Pancreas (tissue), 10 donors: ENCODE measurements at places on chromosomes 11 and 22. TPM values are rescaled to one million over a fixed set of nuclear protein-coding genes. Genes with fewer than 3 reads are reported as not detected.

DNA sequence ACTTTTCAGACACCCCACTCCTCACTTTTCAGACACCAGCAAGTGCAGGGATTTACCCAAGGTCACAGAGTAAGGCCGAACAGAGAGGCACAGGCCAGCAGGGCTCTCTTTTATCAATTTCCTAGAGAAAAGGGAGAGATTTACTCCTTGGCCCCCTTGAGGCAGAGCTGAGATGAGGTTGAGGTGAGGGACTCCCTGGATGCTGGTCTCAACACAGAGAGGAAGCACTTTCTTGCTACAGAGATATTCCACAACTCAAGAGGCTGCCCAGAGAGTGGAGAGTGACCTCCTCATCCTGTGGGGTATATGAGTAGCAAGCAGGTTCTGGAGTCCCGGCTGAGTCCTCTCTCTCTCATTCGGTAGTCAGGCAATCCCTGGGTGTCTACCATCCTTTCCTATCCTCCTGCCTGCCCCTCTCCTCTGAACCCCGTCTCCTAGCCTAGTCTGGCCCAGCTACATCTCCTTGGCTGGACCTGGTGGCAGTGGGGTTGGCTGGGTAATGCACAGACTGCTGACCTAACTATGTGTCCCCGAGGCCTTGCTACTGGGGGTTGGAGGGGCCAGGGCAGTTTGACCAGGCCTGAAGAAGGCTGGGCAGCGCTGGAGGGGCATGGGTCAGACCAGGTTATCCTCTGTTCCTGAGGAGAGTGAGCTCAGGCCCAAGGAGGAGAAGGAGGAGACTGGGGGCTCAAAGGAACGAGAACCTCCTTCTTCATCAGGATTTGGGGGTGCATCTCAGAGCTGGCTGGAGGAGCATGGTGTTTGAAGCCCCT lies 1.8 kb upstream of the ARHGEF17 start:
- H3K27me3 ChIP-seq = no peaks in the 10 kb centered on the region
- H3K36me3 ChIP-seq = no peaks in the 10 kb centered on the region
- H3K4me1 ChIP-seq = peaks cover 6% of the 10 kb centered on the region
- no peak overlapping the region for H3K4me3 ChIP-seq
- no peak for DNase-seq

DNA sequence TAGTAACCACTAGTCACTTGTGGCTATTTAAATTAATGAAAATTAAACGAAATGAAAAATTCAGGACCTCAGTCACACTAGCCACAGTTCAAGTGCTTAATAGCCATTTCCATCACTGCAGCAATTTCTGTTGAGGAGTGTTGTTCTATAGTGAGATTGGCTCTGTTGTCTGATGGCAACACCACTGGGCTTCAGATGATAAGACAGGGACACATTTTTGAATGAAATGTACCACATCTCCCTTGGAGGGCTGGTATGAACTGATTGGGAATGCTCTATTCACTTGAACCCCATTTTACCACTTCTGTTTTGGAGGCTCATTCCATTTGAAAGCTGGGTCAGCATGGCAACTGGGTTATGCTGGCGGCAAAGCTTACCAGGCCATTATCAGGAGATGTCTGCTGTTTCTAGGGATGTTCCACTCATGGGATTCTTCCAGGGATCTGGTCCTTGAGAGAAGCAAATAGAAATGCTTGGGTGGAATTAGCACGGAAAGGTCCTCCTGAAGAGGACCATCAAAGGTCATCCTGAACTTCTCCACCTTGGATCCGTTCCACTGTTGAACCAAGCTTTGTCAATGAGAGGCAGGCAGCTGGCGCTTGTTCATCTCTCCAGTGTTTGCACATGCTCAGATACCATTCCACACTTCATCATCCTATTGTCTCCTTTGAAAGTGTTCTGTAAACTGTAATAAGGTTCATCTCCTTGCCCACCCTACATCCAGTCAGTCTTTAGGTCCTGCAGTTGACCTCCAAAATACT lies 7.6 kb downstream of the AMOTL1 start:
- no peak for DNase-seq
- peaks cover 4% of the 10 kb centered on the region for H3K4me1 ChIP-seq
- H3K27ac ChIP-seq = no peak overlapping the region
- H3K27me3 ChIP-seq = no peaks in the 10 kb centered on the region
- H3K36me3 ChIP-seq = no peaks in the 10 kb centered on the region

DNA sequence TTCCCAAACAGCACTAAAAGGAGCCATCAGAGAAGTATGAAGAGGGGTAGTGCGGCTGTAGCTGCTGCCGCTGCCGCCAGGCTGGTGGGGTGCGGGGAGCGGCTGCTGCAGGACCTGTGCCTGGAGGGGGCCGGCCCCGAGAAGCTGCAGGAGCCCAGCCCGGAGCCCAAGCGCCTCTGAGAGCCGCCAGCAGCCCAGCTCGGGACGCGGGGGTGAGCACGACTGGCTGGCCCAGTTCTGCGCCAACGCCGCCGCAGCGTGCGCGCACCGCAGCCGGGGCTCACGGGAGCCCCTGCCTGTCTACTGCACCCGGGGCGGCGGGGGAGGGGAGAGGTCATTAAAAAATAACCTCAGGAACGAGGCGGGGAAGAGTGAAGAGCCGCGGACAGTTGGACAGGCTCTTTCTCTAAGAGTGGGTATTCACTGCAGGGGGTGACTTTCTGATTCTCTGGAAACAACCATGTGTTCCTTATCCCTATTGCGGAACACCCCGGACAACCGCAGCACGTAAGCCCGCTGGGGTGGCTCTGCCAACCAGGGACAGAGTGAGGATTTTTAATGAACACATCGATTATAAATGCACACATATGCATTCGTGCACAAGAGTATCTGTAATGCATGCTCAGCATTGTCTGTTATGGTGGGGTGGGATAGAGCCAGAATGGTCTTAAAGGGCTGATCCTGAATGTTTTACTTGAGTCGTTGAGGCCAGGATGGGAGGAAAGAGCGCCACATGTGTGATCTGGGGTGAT lies 453 bp downstream of the GAS2 start:
- peak; percentile 89 for DNase-seq
- peak overlapping the region; percentile 75 for H3K27ac ChIP-seq
- no peaks in the 10 kb centered on the region for H3K36me3 ChIP-seq
- H3K4me3 ChIP-seq = peak overlapping the region; percentile 54
- no peaks in the 10 kb centered on the region for H3K27me3 ChIP-seq
- H3K4me1 ChIP-seq = peaks cover 14% of the 10 kb centered on the region

DNA sequence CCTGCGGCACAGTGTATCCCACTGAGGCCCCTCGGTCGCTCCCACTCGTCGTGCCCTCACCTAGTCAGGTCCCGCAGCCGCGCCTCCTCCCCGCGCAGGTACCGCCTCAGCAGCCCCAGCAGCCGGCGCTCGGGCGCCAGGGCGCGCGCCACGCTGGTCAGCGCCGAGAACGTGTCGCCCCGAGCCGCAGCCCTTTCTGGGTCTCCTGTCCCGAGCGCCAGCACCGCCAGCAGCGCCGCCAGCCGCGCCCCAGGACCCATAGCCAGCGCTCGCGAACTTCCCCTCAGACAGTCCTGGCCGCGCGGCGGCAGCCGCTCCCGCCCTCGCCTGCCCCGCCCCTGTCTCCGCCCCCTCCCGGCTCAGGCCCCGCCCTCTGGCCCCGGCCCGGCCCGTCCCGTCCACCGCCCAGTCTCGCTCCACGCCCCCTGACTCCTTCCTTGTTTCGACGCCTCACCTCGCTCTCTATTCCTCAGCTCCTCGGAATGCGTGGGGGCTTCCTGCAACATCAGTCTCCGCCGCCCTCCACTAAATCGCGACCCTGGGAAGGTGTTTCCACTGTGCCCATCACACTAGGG lies at the start of gene P4HA3:
Gene P4HA3 (minus strand): TSS at position 289 of the 575 bp plus-strand sequence. CDS start 29 bp downstream, at position 260.
- H3K4me3 ChIP-seq = peak within 1 kb of the TSS; percentile 53
- H3K27me3 ChIP-seq = no peaks in the 10 kb centered on the region
- H3K27ac ChIP-seq = no peak within 1 kb of the TSS
- peak; percentile 87 for DNase-seq

DNA sequence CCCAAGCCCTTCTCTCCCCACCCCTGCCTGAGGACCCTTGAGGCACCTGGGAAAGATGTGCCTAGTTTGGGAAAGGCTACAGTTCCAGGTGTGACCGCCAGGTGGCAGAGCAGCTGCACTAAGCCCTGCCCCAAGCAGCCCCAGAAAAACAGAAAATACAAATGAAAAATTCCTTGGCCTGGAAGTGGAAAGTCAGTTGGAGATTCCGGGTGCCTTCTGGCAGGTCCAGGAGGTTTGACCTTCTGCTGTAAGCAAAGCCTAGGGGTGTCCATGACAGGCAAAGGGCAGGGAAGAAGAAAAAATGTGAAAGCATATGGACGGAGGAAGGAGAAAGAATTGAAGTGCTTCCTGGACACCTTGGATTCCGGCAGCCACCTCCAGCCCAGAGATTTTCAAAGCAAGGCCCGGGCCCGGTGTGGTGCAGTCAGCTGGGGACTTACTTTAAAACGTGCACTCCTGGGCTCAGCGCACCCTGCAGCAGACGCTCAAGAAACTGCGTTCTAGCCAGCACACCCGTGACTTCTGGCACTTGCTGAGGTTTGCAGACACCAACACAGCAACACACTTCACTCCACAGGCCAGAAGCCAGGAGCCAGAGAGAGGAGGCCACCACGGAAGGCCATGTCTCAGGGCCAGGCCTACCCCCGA lies 37.3 kb upstream of the SLC22A12 start:
- no peak overlapping the region for H3K27ac ChIP-seq
- DNase-seq = peak; percentile 91
- H3K4me3 ChIP-seq = no peak overlapping the region

GRCh38 chr11:403021-403760 lies 9.2 kb downstream of the PKP3 start:
- H3K4me3 ChIP-seq = no peak overlapping the region
- H3K27ac ChIP-seq = no peak overlapping the region
- H3K4me1 ChIP-seq = no peaks in the 10 kb centered on the region
- H3K36me3 ChIP-seq = peaks cover 14% of the 10 kb centered on the region
- no peaks in the 10 kb centered on the region for H3K27me3 ChIP-seq

DNA sequence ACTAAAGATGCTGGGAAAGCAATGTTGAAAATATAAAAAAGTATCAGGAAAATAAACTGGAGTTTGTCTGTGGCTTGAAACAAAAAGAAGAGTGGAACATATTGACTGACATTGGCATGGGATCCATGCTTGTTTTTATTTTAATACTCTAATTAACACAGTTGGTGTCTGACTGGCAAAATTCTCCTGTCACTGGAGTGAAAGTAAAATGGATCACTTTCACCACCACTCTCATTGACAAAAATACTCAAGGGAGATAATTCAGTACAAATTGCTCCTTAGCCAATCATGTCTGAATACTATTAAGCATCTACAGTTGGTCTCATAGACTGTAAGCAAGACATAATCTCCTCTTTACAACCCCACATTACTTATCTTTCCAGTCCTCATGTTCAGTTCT lies 101.8 kb downstream of the DCDC1 start:
- no peak overlapping the region for H3K4me3 ChIP-seq
- H3K27me3 ChIP-seq = no peaks in the 10 kb centered on the region
- H3K36me3 ChIP-seq = no peaks in the 10 kb centered on the region
- DNase-seq = no peak

- DNase-seq = no peak
- H3K36me3 ChIP-seq = no peaks in the 10 kb centered on the region
- no peaks in the 10 kb centered on the region for H3K27me3 ChIP-seq
- H3K27ac ChIP-seq = no peak overlapping the region
These were observed 42.8 kb upstream of the ALKBH3 start for GRCh38 chr11:43837879-43838278.

DNA sequence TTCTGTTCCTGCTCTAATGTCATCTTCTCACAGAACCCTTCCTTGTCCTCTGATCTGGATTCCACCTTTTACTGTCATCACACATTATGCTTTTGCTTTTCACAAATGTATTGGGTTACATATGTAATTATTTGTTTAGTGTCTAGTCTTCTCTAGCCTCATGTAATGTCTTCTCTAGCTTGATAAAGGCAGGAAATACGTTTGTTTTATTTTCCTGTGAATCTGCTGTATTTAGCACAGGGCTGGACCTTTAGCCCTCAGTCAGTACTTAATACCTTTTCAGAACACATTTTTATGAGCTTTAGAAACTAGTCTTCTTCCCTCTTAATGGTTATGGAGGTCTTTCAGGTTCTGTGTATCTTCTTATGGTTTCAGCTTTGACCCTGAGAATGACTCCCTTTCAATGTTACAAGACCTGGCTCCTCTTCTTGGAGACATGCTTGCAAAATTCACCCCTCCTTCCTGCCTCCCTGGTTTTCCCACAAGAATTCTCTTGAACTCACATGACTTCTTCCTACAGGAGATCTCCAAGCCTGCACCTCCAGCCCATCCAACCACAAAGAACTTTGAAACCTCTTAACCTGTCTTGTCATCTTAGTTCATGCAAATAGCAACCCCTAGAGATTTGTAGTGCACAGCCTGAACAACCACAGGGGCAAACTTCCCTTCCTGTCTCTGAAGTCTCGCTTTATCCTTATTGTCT lies 132.7 kb upstream of the DDI1 start:
- no peak overlapping the region for H3K27ac ChIP-seq
- DNase-seq = no peak
- H3K4me1 ChIP-seq = no peaks in the 10 kb centered on the region
- no peak overlapping the region for H3K4me3 ChIP-seq
- no peaks in the 10 kb centered on the region for H3K27me3 ChIP-seq
- no peaks in the 10 kb centered on the region for H3K36me3 ChIP-seq

DNA sequence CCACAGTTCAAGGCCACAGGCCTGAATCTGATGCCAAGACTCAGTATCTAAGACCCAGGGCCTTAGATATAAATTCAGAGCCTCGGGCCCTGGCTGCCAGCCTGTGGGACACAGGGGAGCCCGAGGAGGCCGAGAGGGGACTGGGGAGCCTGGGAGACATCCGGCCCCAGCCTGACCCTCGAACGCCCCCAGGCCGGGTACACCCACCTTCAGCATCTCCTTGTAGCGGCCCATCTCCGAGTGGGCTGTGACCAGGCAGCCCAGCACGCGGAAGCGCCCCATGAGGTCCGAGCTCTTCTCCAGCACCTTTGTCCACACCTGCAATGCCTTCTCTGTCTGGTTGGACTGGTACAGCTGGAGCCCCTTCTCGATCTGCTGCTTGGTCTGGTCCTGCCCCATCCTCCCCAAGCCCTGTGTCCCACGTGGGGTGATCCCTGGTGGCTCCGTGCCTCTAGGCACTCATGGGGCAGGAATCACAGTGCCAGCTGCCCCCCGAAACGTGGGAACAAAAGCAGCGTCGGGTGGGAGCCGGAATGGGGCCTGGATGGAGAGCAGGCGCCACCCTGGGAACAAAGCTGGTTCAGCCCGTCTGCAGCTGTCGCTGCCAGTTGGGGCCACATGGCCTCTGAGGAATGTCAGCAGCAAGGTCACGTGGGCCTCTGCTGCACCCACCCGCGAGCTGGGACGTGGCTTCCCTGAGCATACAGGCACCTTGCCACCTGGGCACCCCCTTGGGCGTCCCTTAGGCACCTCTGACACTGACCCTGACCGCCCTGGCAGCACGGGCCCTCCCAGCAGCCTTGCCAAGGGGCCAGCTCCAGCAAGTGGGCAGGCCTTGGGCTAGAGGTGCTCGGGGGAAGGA lies at the start of gene RAPSN:
Gene RAPSN (minus strand): TSS at position 571 of the 862 bp plus-strand sequence. CDS start 172 bp downstream, at position 399.
- H3K36me3 ChIP-seq = no peaks in the 10 kb centered on the region
- H3K27ac ChIP-seq = no peak within 1 kb of the TSS
- DNase-seq = no peak
- no peaks in the 10 kb centered on the region for H3K27me3 ChIP-seq

GRCh38 chr11:17014833-17015626 lies 816 bp upstream of the PLEKHA7 start:
- H3K27me3 ChIP-seq = no peaks in the 10 kb centered on the region
- peak overlapping the region; percentile 52 for H3K4me3 ChIP-seq
- peak; percentile 42 for DNase-seq
- H3K36me3 ChIP-seq = no peaks in the 10 kb centered on the region
- H3K4me1 ChIP-seq = no peaks in the 10 kb centered on the region
- peak overlapping the region; percentile 70 for H3K27ac ChIP-seq

VWCE gene
- 0.16 TPM for total RNA-seq

PDGFD gene
- total RNA-seq = 22.4 TPM

NTM gene
- 0.28 TPM for total RNA-seq

FERMT3 gene
- total RNA-seq = 16.3 TPM

ACR gene
- total RNA-seq = 0.40 TPM

SYT12 gene
- 1.4 TPM for total RNA-seq

GALNT18 gene
- 8.9 TPM for total RNA-seq

APOA5 gene
- 0.98 TPM for total RNA-seq
